ENCODE measurements at places on chromosomes 12 and 14.
A peak's percentile ranks its signal among the peaks of the same experiment; 100 is the strongest.

- DNase-seq: no peak
These were observed 123.9 kb downstream of the SUDS3 start for GRCh38 chr12:118500299-118500698.

DNA sequence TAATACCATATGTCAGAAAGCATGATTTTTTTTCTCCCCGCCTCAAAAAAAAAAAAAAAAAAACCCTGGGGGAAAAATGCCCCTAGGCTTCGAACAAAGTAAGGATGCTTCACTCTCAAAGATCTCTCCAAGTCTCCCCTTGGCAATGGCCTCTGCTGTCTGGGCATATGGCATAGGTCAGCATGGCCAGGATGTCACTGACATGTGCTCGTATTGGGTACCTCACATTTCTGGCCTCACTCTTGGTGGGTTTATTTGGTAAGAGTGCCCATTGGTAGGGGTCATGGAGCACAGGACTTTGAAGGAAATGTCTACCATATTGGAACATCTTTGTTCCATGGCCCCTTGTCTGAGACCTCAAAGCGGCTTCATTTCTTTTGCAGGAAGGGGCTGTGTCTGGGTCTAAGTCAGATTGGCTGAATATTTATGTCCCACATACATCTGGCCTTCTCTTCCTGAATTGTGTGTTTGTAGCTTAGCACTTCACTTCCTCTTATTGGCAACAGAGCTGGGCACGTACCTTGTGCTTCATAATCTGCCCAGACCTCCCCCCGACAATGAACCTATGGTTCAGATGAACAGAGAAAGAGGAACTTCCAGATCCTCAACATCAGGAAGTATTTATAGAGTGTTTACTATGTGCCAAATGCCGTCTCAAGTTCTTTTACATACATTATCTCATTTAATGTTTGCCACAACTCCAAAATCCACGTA is 36.3 kb upstream of the OAS1 start:
- DNase-seq: no peak

GRCh38 chr14:99234961-99235571 is 36.9 kb downstream of the BCL11B start:
- DNase-seq: peak; percentile 89

GRCh38 chr14:22896356-22896755 is 13.3 kb downstream of the REM2 start:
- DNase-seq: no peak

- DNase-seq: no peak
These were observed 83.8 kb downstream of the TTC8 start for GRCh38 chr14:88908216-88908615.

Measured in fibroblast of skin of right quadriceps (primary cell).